Left lung (tissue), 14 donors: ENCODE measurements at places on chromosomes 11 and 22.

GRCh38 chr11:109854731-109855130 lies 238.5 kb upstream of the ZC3H12C start:
- DNase-seq = no peak

DNA sequence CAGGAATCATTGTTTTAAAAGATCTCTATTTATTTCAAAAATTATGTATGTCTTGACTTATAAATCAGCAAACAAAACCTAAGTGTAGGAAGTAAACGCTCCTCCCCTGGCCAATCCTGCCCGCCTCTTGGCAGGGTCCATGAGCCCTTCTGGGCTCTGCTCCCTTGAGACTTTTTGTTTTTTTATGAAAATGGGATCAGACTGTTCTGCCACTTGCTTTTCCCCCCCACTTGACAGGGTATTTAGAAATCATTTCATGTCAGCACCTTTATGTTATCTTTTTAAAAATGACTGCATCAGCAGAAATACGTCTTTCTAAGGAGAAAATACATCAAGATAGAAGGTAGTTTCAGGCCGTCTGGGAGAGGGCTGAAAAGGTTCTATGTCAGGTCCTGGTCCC lies 35.6 kb downstream of the FBLN1 start:
- no peak for DNase-seq

GRCh38 chr11:111448831-111449557 lies 63.2 kb downstream of the BTG4 start:
- no peak for DNase-seq

GRCh38 chr11:34356913-34357700 lies 703 bp downstream of the ABTB2 start:
- DNase-seq = peak; percentile 59

GRCh38 chr11:102749101-102749722 lies 24.5 kb upstream of the MMP8 start:
- DNase-seq = no peak

DNA sequence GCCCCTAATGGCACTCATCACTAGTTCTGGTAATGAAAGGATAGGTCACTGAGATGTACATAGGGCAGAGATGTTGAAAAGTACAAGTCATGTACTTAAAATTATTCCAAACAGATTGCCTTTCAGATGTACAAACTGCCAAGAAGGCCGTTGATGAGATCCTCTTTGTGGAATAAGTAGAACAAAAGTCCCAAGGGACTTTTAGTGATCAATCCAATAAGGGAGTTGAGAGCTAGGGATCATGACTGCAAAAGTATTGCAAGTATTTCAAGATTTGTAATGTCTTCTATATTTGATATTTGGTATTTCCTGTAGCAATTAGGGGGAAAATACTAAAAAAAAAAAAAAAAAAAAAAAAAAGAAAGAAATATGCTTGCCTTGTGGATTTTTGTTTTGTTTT lies 82.2 kb downstream of the ATG16L2 start:
- no peak for DNase-seq

- peak; percentile 86 for DNase-seq
These were observed 582 bp downstream of the SREBF2 start for GRCh38 chr22:41833369-41834004.

- DNase-seq = no peak
These were observed 64.2 kb downstream of the DNAJC24 start for GRCh38 chr11:31433851-31434250.

- DNase-seq = no peak
These were observed 53.8 kb downstream of the COPB1 start for GRCh38 chr11:14445542-14446530.

DNA sequence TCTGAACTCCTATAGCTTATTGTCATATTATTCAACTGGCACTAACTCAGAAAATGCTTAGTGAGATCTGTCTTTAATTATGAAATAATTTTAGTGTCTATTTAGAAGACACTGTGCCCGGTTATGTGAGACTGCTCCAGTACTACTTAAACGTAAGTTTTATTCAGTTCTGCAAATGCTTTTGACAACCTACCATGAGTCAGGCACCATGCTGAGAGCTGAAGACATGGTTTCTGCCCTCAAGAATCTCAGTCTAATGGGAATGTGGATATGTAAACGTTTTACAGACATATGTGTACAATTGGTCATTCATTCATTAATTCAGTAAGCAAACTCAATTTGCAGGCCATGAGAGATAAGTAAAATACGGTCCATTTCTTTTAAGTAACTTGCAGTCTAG lies 40.0 kb downstream of the DCUN1D5 start:
- no peak for DNase-seq

GRCh38 chr11:77497368-77497767 lies 23.5 kb upstream of the PAK1 start:
- DNase-seq = no peak

DNA sequence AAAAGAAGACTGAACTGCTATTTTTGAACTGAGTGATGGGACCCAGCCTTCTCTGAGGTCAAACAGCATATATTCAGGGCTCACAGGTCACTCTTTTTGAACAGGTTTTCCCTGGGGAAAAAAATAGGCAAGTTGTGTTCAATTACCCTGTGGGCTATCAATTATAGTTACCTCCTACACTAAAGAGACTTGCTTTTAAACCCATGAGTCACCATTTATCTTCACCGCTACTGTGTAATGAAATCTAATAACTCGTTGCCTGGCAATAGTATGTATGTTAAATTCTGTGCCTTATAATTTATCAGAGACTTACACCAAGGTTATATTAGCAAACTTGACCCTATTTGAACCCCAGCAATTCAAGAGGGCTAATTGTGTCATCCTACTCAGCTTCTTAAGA lies 98.5 kb downstream of the CYP2R1 start:
- DNase-seq = no peak

DNA sequence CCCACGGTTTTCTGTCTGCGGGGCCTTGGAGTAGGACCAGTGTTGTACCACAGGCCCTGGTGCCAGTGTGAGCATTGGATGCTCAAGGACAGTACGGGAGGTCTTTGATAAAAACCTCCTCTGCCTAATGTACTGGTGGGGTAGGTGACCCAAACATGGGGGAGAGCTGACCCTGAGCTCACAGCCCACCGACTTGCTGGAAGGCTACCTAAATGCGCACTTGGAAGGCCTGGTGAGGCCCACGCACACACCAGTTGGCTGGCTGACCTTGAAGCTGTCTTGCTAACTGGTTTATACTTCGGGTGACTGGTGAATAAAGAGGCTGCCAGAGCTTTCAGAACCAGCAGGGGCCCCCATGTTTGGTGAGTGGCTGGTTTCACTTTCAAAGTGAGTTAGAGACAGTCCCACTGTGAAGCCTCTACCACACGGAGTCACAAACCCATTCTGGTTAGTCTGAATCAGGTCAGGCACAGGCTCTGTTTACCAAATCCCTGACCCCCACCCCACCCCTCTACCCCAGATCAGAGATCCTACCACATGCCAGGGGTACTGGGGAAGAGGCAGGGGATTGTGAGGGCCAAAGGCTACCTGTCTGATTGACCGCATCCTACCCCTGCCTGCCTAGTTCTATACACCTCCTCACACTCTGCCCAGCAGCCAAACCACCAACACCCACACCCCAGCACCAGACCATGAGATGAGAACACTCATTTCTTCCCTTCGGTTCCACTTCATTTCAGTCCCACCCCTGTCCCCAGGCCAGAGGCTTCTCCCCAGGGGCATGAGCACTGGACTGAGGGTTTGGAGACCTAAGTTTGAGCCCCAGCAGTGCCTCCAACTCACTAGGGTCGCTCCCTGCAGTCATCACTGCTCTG lies 12.7 kb upstream of the IL2RB start:
- DNase-seq = peak; percentile 17

DNA sequence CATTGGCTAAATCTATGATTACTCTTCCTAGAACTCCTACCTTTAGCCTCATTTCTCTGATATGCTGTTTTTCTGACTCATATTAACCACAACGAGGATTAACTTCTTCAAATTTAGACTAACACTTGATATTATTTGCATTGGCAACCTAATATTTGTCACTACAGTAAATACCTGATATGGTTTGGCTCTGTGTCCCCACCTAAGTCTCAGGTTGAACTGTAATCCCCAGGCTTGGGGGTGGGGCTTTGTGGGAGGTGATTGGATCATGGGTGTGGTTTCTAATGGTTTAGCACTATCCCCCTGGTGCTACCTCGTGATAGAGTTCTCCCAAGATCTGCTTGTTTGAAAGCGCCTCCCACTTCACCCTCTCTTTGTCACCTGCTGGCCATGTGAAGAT lies 17.1 kb upstream of the MED17 start:
- DNase-seq = no peak

- no peak for DNase-seq
These were observed 13.5 kb downstream of the KCNC1 start for GRCh38 chr11:17748044-17748443.

GRCh38 chr22:23059284-23059948 lies 10.9 kb upstream of the GNAZ start:
- peak; percentile 50 for DNase-seq

DNA sequence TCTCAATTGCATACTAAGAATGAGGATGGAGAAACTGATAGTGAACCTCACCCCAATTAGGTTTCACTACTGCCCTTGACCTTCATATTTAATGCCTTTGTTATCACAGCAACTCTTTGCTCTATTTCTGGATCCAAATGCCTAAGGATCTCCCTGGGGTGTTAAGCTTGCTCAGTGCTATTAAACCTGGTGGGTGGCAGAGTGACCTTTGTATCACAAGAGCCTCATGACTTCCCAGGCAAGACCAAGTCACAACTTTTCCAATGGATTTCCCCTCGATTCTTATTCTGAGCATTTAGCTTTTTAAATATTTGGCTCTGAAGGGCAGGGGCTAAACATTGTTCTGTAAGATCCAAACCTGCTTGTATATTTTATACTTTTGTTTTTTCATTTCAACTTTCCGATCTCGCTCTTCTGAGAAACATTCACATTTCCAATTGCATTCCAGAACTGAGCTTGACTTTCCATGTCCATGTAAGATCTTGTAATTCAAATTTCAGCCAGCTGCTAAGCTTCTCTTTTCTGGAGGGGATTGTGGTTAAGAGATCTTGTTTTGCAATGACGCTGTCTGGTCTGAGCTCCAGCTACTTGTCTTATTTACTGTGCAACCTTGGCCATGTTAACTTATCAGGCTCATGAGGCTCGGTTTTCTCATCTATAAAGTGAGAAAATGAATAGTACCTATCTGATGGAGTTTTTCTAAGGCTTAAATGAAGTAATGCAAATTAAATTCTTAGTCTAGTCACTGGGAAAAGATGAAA lies 6.4 kb upstream of the EHF start:
- DNase-seq = no peak

GRCh38 chr11:27472398-27473016 lies at the start of gene LGR4:
Gene LGR4, minus strand, starts transcription at chr11:27472790. Its CDS starts 488 bp downstream, at chr11:27472302.
- peak; percentile 91 for DNase-seq

GRCh38 chr22:48141301-48141700 lies 1378.9 kb downstream of the TBC1D22A start:
- peak; percentile 1 for DNase-seq

DNA sequence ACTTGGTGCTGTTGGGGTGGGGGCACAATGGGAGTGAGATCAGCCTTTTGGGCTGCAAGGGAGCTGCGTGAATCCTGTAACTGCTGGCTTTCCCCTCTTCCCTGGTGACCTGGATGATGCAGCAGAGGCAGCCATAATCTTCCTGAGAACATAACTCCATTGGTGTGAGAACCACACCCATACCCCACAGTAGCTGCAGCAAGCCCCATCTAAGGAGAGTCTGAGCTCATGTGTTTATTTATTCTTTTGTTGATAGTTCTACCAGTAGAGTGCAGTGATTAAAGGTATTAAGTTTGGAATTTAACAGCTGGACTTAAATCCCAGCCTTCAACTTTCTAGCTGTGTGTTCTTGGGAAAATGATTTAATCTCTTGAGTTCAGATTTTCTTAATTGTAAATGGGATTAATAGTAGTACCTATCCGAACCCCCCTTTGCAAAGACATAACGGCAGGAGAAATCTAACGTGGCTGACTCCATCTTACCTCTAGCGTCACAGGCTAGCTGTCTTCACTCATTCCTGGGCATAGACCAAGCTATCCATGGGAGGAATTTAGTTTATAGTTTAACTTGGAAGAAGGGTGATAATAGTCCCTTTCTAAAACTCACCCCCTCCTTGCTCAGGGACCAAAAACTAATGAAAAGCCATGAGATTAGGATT lies 385.0 kb upstream of the DDI1 start:
- no peak for DNase-seq

- DNase-seq = no peak
These were observed 624 bp downstream of the TMEM41B start for GRCh38 chr11:9313648-9314290.

DNA sequence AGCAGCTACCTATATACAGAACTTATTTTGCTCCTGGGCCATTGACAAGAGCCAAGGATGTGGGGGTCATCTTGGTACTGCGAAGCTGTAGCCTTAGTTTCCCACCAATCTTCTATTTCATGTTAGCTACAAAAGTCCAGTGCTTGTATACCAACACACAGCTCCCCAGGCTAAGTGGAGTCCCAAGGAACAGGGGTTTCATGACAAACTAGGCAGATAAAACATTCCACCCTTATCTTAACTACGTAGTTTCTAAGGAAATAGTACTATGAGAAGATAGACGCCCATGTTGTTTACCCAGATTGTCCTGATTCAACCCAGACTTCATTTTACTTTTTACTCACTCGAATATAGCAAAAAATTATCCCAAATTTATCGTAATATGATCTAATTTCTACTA lies 218.5 kb downstream of the DYNC2H1 start:
- no peak for DNase-seq

DNA sequence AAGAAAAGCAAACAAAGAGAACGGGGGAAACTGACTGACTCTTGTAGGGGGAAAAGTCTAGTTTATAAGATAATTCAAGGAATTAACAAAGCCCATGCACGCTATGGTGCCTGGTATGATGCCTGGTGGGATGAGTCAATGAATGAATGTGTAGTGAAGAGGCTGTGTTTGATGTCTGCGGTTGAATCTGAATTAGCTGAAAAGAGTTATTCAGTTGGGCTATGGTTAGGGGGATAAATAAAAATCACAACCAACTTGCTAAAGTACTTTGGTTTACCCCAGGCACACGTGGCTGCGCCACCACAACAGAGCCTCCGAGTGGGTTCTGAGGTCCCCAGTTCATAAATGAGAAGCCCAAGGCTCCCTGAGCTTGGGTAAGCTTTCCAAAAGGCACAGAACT lies 369.3 kb upstream of the SYN3 start:
- DNase-seq = no peak

GRCh38 chr11:60718524-60719316 lies 5.8 kb upstream of the MS4A18 start:
- no peak for DNase-seq

- DNase-seq = no peak
These were observed 7.0 kb downstream of the MMP3 start for GRCh38 chr11:102836290-102836875.

DNA sequence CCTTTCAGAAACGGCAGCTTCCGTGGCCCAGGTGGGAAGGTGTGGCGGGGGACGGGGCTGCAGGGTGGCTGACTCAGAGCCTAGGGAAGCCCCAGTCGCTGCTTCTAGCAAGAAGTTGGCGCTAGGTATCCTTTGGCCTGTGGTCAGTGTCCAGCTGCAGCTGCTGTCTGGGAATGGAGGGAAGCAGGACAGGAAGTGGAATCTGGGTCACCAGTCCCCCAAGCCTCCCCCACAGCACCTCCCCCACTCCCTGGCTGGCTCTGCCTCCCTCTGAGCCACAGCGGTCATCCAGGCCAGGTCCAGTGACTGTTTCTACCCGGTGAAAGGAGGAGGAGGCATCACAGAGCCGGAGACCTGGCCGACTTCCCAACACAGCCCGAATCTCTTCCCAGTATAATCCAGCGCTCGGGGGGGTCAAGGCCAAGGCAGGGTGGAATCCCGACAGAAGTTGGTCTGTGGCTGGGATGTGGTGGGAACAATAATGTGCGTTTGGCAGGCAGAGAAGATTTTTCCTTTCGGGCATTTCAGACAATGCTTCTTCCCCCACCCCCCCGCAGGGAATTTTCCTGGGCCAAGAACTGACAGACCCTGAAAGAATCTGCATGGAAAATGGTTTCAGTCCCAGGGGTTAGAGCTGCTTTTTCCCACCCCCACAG lies 45.1 kb downstream of the C11orf96 start:
- DNase-seq = peak; percentile 76
